Stimulated activated CD4-positive, alpha-beta T cell treated with anti-CD3 and anti-CD28 coated beads, Interleukin-2, amount 100 ng/mL, for 4 hours (primary cell): ENCODE measurements at places on chromosomes 1 and 21.

GRCh38 chr1:93215322-93215721 is 34.8 kb downstream of the CCDC18 start:
- DNase-seq, result no peak

GRCh38 chr1:227032396-227032795 is 92.3 kb downstream of the COQ8A start:
- DNase-seq, result no peak

- no peak for DNase-seq
Observed at GRCh38 chr1:228356897-228357680, 49.5 kb downstream of the TRIM11 start.

DNA sequence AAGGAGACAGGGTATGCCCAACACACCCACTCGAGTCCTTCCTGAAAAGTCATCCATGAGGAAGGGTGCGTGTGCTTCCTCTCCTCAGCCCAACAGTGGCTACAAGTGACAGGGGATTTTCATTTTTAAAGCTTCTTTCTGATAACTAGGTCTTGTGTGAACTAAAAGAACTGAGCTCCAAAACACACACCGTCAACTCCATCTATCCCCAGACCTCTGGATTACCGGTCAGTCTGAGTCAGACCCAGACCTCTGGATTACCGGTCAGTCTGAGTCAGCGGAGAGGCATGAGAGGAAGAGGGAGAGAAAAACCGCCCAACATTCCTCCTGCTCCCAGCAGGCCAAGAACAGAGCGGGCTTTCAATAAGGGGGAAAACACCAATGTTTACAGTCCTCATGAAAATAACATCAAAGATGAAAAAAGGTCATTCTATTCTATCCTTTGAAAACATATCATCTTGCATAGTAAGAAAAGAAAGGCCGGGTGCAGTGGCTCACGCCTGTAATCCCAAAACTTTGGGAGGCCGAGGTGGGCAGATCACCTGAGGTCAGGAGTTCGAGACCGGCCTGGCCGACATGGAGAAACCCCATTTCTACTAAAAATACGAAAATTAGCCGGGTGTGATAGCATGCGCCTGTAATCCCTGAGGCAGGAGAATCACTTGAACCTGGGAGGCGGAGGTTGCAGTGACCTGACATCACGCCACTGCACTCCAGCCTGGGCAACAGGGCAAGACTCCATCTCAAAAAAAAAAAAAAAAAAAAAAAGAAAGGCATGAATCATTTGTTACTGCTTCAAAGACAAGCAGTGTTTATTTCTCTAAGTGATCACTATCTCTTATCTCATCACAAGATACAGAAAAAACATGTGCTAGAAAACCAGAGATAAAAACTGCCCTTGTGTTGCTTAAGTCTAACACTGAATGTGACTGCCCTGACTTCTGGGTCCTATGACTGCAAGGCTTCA is 3.4 kb downstream of the PTTG1IP start:
- no peak for DNase-seq

GRCh38 chr1:6491480-6491962 is at the start of gene PLEKHG5:
PLEKHG5 (minus strand) TSS chr1:6491667; CDS start chr1:6477571, 14,096 bp downstream.
- DNase-seq, result no peak

GRCh38 chr1:33602271-33602670 is 129.8 kb downstream of the ZSCAN20 start:
- DNase-seq, result no peak

- no peak for DNase-seq
Observed at GRCh38 chr1:13666317-13666716, 33.7 kb upstream of the PRDM2 start.

DNA sequence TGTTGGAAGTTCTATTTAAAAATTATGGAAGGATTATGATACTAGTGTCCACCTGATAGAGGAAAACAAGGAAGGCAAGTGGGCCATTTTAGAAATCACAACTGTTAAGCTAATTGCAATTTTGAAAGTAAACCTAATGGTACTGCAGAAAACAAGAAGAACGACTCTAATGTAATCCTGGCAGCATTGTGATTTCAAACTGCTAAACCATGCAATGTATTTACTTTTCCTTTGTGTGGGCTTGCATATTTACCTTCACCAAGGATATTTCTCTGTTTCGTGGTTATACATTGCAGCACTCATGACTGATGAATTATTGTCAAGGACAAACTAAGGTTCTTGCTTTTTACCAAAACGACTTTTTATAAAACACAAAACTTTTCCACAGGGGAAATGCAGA is 88.1 kb downstream of the TM2D1 start:
- no peak for DNase-seq

- no peak for DNase-seq
Observed at GRCh38 chr21:34235514-34235913, 128.3 kb upstream of the KCNE2 start.

GRCh38 chr1:19438516-19439195 is 46.7 kb downstream of the CAPZB start:
- DNase-seq, result no peak

GRCh38 chr1:44040418-44040817 is 9.2 kb upstream of the SLC6A9 start:
- no peak for DNase-seq

GRCh38 chr21:37076087-37076850 is 3.2 kb downstream of the TTC3 start:
- no peak for DNase-seq
